ENCODE measurements at places on chromosomes 2 and 18.

DNA sequence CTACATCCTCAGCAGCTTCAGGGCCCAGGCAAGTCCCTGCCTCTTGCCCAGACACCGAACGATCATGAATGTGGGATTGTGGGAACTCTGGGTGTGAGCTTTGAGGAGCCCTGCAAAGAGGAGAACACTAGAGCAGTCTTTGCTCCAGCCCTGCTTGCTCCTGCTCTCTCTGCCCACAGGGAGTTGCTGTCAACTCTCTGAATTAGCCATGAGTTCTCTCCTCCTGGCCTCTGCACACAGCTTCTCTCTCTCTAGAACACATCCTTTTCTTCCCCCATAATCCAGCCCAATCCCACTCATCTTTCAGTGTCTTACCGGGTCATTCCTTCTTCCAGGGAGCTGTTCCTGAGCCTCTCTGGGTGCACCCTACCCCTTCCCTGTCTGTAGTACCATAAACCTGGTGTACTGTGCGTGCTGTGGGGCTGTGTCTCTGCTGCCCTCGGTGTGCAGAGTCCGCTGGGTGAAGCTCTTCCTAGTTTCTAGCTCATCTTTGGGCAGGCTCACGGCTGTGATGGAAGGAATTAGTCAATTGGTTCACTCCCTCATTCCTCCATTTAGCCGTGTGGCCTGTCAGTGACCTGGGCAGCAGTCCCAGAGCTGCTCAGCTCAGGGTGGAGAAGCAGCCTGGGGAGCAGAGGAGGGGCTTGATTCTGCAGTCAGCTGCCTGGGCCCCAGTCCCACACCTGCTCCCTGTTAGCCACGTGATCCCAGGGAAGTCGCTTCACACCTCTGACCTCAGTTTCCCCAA, 132.9 kb upstream of the HDAC4 start:
- no peak for DNase-seq

- DNase-seq: no peak
These were observed 1377.9 kb downstream of the RPIA start for GRCh38 chr2:90069290-90069894.

DNA sequence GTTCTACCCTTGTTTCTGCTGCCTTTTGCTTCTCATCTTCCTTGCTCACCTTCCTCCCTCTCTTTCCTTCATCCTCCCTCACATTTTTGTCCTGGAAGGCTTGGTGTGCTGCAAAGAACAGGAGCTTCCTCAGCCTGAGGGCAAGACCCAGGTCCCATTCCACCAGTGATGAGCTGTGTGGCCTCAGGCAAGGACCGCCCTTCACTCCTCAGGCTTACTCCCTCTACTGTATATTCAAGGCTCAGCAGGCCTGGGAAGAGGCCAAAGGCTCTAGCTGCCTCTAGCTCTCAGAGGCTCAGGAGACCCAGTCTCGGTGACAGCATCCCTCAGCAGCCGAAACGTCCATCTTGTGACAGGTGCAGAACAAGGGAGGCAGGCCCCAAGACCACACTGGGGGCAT, 97.5 kb downstream of the MRO start:
- no peak for DNase-seq

GRCh38 chr2:137658433-137658832, 305.8 kb upstream of the HNMT start:
- no peak for DNase-seq

- DNase-seq: no peak
These were observed 10.4 kb upstream of the GALNT1 start for GRCh38 chr18:35571138-35571537.

DNA sequence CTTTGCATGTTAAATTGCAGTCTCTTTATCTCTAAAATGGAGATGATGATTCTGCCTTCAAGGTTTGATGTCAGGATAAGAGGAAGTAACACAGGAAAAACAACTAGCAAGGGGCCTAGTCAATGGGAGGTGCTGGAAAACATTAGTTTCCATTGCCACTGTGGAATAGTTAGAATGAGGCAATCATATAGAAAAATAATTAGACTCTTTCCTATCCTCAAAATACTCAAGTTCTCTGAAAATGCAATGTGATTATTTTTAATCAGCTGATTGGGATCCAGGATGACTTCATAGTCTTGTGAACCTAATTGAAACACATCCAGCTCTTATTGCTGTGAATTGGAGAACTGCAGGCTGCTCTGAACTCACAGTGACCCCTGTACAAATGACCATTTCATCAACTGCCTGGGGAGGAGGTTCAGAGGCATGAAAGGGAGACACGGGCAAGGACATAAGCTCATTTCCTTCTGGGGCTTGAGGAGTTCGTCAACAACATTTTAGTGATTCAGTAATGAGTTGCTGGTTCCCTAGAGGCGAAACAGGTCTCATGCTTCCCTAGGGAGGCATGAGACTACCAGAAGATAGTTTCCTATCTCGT, 422.5 kb downstream of the LPIN1 start:
- no peak for DNase-seq

- DNase-seq: no peak
These were observed 25.3 kb downstream of the PTPN18 start for GRCh38 chr2:130381145-130381544.

DNA sequence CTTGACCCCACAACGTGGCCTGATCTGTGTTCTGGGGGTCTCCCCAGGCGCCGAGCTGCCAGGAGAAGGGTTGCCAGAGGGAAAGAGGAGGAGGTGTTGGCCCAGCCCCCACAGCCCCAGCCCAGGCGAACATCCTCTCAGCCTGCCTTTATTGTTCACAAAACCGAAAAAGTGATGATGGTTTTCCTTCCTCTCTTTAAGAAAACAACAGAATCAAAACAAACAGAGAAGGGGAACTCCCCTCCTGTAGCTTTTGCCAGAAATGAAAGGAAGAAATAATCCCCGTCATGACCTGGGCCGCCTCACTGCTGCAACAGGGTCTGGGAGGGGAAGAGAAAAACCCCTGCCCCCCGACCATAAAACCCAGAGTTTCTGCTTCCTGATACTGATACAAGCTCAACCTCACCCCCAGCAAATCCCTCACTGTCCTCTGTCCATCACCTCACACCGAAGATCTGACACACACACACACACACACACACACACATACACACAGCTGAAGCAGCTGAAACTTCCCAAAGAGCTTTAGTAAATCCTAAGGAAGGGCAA, 52.0 kb downstream of the ZFP36L2 start:
- DNase-seq: peak; percentile 73
